Central memory CD8-positive, alpha-beta T cell (primary cell): ENCODE measurements at places on chromosomes 13 and 19.

- no peak for DNase-seq
Observed at GRCh38 chr19:44598880-44599279, 14.5 kb upstream of the IGSF23 start.

DNA sequence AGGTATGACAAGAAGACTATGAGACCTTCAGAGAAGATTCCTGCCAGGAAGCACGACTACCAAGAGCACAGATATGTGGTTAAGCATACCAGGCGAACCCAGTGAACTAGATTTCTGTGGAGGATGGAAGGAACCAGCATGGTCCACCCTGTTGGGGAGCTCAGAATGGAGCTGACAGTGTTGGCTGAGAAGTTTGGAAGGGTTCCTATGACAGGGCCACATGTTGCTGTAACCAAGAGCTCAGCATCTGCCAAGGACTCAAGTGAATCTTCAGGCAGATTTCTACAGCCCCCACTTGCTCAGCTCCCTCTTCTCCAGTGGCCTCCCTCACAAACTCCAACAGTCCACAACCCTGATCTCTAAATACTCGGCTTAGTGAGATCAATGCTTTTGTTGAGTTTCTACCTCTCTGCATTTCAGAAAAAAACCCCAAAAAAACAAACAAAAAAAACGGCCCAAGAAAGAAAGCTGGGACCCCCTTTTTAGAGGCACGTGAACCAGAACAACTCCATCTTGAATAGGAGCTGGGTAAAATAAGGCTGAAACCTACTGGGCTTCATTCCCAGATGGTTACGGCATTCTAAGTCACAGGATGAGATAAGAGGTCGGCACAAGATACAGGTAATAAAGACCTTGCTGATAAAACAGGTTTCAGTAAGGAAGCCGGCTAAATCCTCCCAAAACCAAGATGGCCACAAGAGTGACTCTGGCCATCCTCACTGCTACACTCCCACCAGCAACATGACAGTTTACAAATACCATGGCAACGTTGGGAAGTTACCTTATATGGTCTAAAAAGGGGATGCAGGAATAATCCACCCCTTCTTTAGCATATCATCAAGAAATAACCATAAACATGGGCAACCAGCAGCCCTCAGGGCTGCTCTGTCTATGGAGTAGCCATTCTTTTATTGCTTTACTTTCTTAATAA is 691.1 kb downstream of the UQCRFS1 start:
- no peak for DNase-seq

- DNase-seq, result no peak
Observed at GRCh38 chr13:74641586-74641985, 507.4 kb upstream of the KLF12 start.

- DNase-seq, result peak; percentile 46
Observed at GRCh38 chr19:35742121-35742724, at the start of gene IGFLR1. Gene IGFLR1, minus strand, starts transcription at chr19:35742452. Its CDS starts 1,272 bp downstream, at chr19:35741180.

- DNase-seq, result no peak
Observed at GRCh38 chr19:10655457-10656312, 1.5 kb downstream of the ILF3 start.
